ENCODE measurements at places on chromosomes 2 and 18.

DNA sequence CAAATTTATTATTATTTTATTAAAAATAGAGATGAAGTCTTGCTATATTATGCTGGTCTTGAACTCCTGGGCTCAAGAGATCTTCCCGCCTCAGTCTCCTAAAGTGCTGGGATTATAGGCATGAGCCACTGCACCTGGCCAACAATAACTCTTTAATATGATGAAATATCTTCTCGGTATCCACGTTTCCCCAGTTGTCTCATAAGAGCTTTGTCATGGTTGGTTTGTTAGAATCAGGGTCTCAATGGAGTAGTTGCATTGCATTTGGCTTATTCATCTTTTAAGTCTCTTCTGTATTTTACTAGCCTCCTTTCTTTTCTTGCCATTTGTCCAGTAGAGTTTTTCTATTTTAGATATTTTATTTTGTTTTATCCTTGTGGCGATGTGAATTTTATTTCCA, 32.7 kb upstream of the DLX2 start:
- no peak for DNase-seq

DNA sequence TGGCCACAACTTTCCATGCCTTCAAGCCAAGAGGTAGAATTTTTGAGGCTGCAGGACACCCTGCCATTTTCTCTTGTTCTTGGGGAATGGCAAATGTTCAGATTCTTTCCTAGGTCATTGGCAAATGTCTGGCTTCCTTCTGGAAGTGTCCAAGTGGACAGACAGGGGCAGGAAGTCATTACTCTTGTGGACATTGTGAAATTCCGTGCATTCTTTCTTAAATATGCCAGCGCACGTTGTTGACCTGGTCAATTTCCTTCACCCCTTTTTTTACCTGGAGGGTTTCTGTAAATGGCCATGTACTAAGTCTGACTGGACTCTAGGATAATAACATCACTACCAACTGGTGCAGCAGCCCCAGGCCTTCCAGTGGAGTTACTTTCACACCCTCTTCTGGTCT, 13.9 kb downstream of the ASB18 start:
- DNase-seq, result no peak

GRCh38 chr18:49708662-49709346, 104.5 kb downstream of the ACAA2 start:
- no peak for DNase-seq

- DNase-seq, result peak; percentile 63
Observed at GRCh38 chr2:55168221-55169154, 63.6 kb downstream of the CLHC1 start.

- DNase-seq, result no peak
Observed at GRCh38 chr18:70684821-70685220, 396.0 kb downstream of the SOCS6 start.

DNA sequence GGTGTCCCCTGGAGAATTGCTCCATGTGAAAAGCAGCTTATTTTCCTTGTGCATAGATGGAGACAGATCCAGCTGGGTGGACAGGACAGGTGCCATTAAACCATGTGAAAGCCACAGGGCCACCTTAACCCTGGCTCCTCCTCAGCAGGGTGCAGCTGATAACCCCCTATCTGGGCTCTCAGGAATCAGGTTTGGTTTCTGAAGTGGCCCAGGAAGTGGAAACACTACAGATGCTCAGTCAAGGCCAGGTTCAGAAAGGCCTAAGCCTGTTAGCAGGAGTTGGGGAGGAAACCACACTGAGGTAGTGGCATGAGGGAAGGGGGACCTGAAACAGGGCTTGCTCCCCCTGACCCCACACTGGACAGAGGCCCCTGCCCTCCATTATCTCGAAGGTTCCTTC, 217.0 kb downstream of the SPP2 start:
- no peak for DNase-seq

DNA sequence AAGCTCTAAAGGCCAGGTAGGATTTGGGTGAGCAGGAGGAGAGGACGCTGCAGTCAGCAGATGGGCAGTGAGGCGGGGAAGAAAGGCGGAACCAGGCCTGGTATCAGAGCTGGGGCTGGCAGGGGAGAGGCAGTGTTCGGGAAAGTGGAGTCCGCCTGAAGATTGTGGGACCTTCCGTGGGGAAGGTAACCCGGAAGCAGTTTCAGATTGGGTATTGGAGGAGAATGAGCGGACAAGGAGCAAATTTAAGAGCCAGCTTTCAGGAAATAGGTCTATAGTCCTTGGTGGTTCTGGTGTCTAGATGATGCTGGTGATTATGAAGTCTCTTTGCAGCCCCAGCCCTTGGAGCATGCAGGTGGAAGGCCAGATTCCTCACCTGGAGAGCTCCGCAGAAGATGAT, 51.0 kb downstream of the TCF7L1 start:
- DNase-seq, result no peak

GRCh38 chr2:189076572-189076971, 102.4 kb downstream of the COL3A1 start:
- DNase-seq, result no peak

DNA sequence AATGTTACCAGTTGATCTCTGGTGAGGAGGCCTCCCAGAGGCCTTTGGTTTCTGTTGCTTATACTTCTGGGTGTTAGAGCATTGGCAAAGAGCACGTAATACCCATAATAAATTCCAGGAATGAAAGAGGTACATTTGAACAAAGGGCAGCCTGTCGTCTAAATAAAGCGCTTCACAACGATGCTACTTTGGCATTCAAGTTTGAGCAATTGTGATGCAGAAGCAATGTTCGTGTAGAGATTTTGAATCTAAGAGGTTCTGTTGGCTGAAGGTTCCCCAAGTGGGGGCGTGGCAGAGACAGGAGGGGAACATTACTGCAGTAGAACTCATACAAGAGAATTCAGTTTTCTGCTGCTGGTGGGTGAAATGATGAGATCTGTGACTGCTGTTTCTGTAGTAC, 27.8 kb downstream of the ZNF532 start:
- no peak for DNase-seq

DNA sequence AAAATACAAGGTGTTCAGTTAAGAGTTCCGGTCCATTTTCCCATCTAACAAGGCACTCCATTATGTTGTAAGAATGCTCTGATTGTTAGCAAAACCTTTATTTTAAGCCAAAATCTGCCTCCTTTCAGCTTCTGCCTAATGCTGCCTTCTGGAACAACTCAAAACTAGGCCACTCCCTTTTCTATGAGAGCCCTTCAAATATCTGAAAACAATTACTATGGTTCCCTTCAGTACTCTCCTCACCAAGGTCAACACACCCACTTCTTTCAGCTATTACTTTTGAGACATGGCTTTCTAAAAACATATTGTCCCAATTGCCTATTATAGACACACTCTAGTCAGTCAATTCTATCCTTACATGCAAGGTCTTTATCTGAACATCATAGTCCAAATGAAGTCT, 429.4 kb downstream of the ERBB4 start:
- DNase-seq, result no peak

DNA sequence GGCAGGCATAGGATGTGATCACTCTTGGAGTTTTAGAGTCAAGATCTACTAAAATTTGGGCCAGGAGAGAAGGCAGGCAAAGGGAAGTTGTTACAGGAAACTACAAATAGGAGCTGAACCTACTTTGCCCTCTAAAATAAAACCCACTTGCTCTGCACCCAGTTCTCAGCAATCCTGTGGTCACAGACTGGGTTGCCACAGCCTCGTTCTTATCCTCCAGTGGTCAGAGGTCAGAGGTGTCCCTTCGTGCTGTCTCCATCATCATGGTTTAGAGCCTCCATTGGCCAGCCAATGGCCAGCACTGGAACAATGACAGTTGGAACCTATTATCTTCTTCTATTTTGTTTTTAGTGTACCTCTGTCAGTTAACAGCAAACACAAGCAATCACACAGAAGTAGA, 90.7 kb upstream of the TNP1 start:
- no peak for DNase-seq

DNA sequence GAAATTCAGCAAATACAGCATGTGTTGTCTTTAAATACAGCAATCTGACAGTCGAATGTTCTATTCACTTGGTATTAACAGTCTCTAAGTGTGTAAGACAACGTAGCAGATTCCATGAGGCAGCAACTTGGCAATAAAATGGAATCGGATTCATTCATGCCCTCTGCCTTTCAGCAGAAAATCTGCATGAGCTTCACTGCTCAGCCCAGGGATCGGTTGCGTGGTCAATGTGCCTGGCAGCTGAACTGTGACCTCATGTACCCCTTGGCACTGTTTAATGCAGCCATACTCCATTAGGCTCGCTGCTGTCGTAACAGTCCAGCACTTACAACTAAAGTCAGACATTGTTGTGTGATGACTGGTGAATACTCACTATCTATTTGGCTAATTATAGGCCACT, 17.7 kb upstream of the RGPD4 start:
- peak; percentile 76 for DNase-seq

- no peak for DNase-seq
Observed at GRCh38 chr2:48568547-48568946, 38.6 kb downstream of the STON1 start.

- DNase-seq, result no peak
Observed at GRCh38 chr18:76486038-76486437, 9.0 kb downstream of the ZNF516 start.

DNA sequence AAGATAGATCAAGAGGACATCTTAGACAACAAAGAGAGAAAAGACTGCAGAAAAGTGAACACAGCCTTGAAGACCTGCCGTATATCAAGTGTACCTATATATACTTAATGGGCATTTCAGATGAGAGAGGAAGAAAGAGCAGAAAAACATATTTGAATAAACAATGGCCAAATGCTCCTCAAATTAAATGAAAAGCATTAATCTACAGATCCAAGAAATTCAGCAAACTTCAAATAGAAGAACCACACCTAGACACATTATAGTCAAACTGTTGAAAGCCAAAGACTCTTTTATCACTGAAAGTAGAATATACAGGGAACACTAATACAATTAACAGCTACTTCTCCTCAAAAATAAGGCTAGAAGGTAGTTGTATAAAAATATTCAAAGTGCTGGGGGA, 18.7 kb upstream of the TTL start:
- DNase-seq, result no peak

- no peak for DNase-seq
Observed at GRCh38 chr2:163664610-163665009, 71.2 kb downstream of the FIGN start.

DNA sequence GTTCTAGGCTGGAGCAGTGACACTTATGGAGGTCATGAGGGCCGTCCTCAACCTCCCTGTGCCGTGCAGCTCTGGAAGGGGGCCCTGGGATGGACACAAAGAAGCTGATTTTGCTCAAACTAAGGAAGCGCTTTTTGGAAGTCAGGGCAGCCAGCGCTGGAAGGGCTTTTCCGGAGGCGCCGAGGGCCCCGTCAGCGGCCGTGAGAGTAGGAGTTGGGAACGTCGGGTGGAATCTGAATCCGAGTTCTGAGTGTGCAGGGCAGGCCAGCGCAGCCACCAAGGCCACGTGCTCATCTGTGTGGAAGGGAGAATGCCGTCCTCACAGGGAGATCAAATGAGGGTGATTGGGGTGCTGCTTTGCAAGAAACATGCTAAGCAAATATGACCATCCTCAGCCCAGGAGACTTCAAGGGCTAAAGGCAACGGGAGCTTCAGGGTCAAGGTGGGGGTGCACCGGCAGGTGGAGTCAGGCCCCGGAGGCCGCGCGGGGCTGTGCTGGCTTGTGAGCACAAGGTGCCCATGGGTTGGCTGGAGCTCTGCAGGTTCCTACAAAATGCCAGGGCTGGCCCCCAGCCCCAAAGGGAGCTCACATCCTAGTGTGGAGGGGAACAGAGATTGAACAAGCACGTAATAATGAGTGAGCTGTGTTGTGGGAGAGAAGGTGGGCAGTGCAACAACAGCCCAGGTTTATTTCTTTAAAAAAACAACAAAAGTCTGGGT, 70.4 kb upstream of the HPCAL1 start:
- DNase-seq, result no peak

- DNase-seq, result no peak
Observed at GRCh38 chr2:134031539-134031938, 222.3 kb upstream of the MGAT5 start.

DNA sequence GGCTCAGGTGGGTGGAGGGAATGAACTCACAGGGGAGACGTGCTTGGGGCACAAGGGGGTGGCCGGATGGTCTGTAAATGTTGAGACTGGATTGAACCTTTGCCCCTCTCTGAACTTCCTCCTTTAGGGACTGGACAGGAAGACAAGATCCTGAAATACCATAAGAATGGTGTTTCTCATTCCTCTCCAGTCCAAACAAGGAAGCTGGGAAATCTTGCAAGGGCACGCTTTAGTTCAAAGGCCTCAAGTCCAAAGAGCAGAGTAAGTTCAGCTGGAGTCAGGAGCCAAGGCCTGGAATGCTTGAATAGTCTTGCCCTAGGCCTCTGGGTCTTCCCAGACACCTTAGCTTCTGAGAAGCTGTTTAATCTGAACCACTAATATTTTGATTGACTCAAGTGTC, 52.4 kb upstream of the SIX3 start:
- DNase-seq, result no peak

- DNase-seq, result no peak
Observed at GRCh38 chr2:52431352-52431760, 1336.2 kb upstream of the CHAC2 start.

- no peak for DNase-seq
Observed at GRCh38 chr2:55431982-55432627, 12.4 kb upstream of the CCDC88A start.

- DNase-seq, result no peak
Observed at GRCh38 chr2:3214806-3215404, 162.7 kb downstream of the EIPR1 start.

- DNase-seq, result no peak
Observed at GRCh38 chr18:58970943-58971790, 106.5 kb downstream of the ZNF532 start.

GRCh38 chr2:224283466-224283965, 118.4 kb downstream of the FAM124B start:
- no peak for DNase-seq

Data from NCI-H2029 treated with DMSO at 0.1 percent for 48 hours (cell line).